Posterior cingulate gyrus (tissue), 11 donors: ENCODE measurements at places on chromosomes 6 and 20.

DNA sequence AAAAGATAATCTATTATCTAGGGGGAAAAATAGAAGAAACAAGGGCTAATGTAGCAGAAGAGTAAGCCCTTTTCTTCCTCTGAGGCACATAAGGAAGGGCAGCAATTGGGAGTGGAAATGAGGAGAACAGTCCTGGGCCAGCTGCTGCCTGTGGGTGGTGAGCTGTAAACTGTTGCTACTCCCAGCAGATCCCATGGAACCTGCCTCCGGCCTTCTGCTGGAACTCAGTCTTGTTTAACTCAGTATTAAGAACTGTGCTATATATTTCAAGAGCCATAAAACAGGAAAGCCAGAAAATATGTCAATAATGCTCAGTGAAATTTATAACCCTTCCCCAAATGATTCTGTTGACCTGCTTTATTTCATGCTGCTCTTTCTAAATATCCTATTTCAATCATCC, 464.2 kb downstream of the COL12A1 start:
- DNase-seq, result no peak

GRCh38 chr6:117459204-117459944, 23.1 kb upstream of the DCBLD1 start:
- DNase-seq, result no peak

- DNase-seq, result no peak
These were observed 31.7 kb downstream of the CST2 start for GRCh38 chr20:23794841-23795240.

DNA sequence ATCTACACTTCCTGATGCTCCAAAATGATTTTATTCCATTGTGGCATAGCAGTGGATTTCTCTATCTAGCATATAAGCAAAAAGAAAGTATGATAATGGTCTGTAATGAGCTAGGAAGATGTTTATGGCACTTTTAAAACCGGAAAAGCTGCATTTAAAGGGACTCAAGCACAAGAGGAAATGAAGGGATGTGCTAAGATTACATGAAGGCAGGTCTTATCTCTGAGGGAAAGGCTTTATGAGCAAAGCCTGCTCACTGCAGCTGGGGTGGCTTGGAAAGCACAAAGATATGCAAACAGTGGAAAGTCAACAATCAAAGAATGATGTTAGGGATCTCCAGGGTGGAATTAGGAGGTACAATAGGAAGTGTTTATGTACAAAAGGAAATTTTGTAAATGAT, 138.2 kb downstream of the TENT5A start:
- no peak for DNase-seq

GRCh38 chr6:75761489-75761888, 12.4 kb downstream of the MYO6 start:
- no peak for DNase-seq

- DNase-seq, result no peak
These were observed 238.9 kb downstream of the ERMARD start for GRCh38 chr6:169990095-169991030.

DNA sequence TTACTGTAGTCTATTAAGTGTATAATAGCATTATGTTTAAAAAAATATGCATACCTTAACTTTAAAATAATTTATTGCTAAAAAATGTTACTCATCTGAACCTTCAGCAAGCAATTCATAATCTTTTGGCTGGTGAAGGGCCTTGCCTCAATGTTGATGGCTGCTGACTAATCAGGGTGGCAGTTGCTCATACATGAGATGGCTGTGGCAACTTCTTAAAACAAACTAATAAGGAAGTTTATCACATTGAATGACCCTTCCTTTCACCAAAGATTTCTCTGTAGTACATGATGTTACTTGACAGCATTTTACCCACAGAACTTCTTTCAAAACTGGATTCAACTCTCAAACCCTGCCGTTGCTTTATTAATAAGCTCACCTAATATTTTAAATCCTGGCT, 84.0 kb downstream of the TASP1 start:
- DNase-seq, result no peak

GRCh38 chr6:33008944-33009861, at the start of gene HLA-DOA:
HLA-DOA (minus strand) TSS chr6:33009591.
- DNase-seq, result no peak

- DNase-seq, result no peak
These were observed 3.2 kb upstream of the SIRPB2 start for GRCh38 chr20:1494436-1494835.

DNA sequence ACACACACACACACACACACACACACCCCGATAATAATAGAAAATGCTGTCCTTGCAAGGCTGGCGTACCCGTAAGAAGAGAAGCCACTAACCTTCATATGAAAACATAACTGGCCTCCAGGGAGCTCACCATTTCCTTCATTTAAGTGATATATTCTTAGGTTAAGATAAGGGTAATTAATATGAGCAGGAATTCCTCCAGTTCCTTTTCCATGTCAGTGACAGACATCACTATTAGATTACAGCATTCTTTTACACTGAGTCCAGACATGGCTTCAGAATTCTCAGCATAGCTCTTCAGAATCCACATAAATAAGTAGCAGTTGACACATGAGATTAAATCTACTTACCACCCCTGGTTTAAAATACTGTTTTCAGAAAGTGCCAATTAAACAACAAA, 121.9 kb downstream of the SIM1 start:
- DNase-seq, result no peak

DNA sequence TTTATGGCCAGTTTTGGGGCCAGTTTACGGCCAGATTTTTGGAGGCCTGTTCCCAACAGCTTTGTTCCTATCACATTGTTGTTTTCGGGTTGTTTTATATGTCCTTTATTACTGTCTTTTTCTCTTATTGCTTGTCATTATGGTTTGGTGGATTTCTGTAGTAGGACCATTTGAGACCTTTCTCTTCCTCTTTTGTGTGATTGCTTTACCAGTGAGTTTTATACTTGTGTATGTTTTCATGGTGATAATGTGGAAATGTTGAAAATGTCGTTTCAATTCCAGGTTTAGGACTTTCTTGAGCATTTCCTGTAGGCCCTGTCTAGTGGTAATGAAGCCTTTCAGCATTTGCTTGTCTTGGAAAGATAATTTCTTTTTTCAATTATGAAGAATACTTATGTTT, 17.8 kb downstream of the HLA-B start:
- no peak for DNase-seq

DNA sequence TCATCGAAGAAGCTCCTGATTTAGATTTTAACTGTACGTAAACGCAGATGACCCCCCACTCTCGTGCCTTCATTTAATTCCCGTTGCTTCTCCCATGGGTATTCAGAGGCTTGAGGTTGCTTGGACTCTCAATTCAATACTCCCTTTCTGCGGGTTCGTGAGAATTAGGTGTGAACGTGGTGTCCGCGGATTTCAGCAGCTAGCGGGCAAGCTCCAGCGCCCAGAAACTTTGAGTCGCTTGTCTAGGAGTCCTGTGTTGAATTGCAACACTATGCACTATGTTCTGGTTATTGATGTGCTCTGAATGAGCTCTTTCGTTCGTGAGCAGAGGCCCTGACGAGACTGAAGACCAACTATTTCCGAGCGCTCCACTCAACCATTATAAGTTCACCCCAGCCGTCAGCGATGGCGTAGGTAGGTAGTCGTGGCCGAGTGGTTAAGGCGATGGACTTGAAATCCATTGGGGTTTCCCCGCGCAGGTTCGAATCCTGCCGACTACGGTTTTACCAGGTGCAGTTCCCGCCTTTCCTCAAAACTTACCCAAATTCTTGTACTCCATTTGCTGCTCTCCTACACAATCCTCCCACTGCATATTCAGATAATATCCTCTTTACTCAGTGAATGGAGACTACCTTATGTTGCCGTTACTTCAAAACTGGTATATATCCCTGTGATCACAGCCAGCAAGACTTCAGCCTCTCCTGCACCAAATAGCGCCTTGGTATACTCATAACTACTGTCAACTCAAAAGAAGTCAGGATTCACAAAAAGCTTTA, 72.6 kb upstream of the ZNF184 start:
- no peak for DNase-seq

GRCh38 chr6:128993166-128993565, 110.2 kb downstream of the LAMA2 start:
- DNase-seq, result no peak

DNA sequence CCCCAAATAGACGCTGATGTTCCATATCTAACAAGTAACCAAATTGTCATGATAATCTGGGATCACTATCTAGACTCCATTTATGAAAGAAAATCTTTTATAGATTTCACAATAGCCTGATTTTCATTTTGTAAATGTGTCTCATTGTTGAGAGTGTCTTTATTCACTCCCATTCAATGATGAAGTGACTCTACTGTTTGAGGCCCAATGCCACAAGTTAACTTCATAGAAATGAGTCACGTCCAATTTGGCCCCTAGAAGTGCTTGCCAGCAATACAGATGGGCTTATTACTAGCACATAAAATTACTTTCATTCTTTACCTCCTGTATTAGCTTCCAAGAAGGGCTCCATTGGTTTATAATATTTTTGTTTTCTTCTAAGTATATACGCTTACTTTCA, 6.3 kb downstream of the IPCEF1 start:
- no peak for DNase-seq

DNA sequence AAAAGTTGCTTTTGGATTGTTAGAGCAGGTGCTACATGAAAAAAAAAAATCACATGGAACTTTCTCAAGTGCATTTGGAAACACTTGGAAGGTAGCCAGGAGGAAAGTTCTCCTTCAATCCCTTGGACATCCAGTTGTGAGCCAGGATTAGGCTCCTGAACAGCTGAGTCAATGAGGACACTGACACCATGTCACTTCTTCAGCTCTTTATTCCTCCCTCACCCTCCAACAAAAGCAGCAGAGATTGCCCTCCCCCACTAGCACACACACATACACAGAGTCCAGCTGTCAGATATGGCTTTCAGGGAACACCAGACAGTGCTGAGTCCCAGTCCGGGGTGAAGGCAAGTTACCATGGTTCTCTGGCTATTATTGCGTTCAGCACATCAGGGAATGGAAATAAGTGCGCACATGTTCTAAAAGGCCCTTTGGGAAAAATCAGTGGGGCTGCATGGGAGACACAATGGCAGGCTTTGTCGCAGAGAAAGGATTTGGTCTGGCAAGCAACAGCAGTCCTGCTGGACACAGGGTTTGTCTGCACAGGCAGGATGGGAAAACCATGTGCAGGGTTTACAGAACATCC, 124.7 kb upstream of the MARCKS start:
- no peak for DNase-seq

- no peak for DNase-seq
These were observed 50.7 kb upstream of the ENPP4 start for GRCh38 chr6:46079061-46079460.

- no peak for DNase-seq
These were observed 37.9 kb downstream of the PLCG1 start for GRCh38 chr20:41175201-41175651.

DNA sequence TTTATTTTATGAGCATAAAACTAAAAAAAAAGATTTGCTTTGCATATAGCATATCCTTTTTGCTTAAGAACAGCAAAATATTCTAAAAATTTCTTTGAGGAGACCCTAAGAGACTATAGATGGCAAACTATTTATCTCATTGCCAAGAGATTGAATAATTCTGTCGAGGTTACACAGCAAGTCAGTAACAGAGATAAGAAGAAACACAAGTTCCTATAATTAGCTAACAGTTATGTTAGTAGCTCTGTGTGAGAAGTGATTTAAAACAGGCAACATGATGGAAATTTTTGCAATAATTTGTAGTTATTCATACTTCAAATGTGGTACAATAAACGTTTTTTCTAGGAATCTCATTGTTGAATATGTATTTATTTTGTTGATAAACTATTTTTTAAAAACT, 9.1 kb downstream of the LAMA2 start:
- DNase-seq, result no peak
